ENCODE measurements at places on chromosomes 16 and 17.

- ATAC-seq: no peak
These were observed 105.6 kb upstream of the CHMP6 start for GRCh38 chr17:80885947-80886582.

DNA sequence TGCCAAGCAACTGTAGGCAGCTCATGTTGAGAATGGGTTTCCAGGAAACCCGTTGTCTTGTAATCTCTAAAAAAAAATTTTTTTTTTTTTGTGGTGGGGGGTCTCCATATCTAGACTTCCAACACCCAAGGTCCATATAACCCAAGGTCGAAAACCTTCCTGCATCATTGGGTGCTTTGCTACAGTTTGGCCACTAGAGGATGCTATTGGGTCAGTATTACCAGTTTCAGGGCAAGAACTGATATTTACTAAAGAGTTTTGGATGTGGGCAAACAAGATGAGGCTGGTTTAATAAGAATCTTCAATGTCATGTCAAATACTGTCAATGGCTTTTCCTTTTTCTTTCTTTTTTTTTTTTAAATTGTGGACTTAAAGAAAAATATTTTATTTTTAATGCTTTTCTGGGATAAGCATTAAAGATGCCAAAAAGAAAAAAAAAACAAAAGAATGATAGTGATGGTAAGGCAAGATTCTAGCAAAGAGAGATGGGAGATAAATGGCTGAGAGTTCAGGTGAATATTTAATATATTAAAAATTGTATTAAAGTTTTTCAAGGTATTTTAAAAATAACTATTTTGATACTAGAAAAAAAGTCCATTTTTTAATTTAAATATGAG, 62.2 kb downstream of the DHRS7C start:
- ATAC-seq: no peak

DNA sequence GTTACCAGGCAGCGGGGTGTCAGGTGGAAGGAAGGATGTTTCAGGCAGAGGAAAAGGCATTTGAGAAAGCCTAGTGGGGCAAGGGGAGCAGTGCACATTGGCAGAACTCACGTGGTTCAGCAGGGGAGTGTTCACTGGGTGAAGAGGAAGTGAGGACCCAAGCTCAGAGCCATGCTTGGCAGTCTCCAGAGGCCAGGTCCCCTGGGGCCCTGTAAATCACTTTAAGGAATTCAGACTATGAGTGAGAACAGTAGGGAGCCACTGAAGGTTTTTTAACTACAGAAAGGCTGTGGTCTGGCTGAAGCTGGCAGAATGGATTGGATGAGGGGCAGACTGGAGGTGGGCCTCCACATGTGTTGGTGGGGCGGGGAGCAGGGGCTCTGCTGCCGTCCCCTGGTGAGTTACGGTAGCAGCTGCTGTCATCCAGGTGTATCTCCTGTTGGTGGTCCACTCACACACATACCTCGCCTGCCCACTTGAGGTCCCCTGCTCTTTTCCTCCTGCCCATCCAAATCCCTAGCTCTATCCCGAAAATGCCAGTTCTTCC, 5.1 kb downstream of the CLEC16A start:
- ATAC-seq: peak; percentile 58

- no peak for ATAC-seq
These were observed 473.9 kb downstream of the TOX3 start for GRCh38 chr16:52073024-52073423.

DNA sequence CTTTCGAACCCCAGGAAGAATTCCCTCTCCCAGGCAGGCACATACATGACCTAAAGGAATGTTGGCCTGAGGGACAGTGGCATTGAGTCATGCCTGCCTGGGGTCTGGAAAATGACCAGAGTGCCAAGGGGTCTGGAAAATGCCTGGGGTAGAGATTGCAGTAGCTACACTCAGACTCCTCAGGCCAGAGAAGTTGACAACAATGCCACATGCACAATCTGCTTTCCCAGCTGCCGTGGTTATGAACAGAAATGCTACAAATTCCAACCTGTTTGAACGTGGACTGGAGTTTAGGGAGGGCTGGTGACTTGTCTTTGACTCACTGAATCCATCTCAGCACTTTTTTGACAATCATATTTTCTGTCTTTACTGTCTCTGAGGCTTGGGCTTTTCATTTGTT, 250.0 kb downstream of the ABCC12 start:
- ATAC-seq: no peak

All from activated CD4-positive, CD25-positive, alpha-beta regulatory T cell treated with anti-CD3 and anti-CD28 coated beads, Interleukin-2, amount 50 U/mL, for 24 hours (primary cell).